ENCODE measurements at places on chromosomes 3 and 15. TPM values are rescaled to one million over a fixed set of nuclear protein-coding genes. Genes with fewer than 3 reads are reported as not detected.

ALDH1A3 gene
- total RNA-seq, result not detected

GRCh38 chr3:87625876-87626275, 349.5 kb upstream of the POU1F1 start:
- no peaks in the 10 kb centered on the region for H3K36me3 ChIP-seq
- no peaks in the 10 kb centered on the region for H3K4me1 ChIP-seq
- no peak for DNase-seq

DNA sequence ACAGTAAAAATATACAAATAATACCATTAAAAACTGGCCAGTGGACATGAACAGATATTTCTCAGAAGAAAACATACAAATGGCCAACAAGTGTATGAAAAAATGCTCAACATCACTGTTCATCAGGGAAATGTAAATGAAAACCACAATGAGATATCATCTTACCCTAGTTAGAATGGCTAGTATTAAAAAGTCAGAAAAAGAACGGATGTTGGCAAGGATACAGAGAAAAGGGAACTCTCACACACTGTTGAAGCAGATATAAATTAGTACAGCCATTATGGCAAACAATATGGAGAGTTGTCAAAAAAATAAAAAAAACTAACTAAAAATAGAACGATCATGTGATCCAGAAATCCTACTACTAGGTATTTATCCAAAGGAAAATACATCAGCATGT, 222.7 kb upstream of the NAALADL2 start:
- H3K36me3 ChIP-seq, result no peaks in the 10 kb centered on the region
- H3K27ac ChIP-seq, result no peak overlapping the region
- no peaks in the 10 kb centered on the region for H3K27me3 ChIP-seq
- DNase-seq, result no peak
- H3K4me1 ChIP-seq, result no peaks in the 10 kb centered on the region

ISLR gene
- total RNA-seq, result 49.6 TPM

GRCh38 chr3:192636517-192637444, 90.6 kb downstream of the FGF12 start:
- H3K4me1 ChIP-seq, result no peaks in the 10 kb centered on the region
- H3K36me3 ChIP-seq, result no peaks in the 10 kb centered on the region
- no peak overlapping the region for H3K27ac ChIP-seq
- peaks cover 9% of the 10 kb centered on the region for H3K27me3 ChIP-seq
- H3K4me3 ChIP-seq, result no peak overlapping the region

RBPMS2 gene
- total RNA-seq, result 1.8 TPM

SNX22 gene
- 0.27 TPM for total RNA-seq

- H3K4me1 ChIP-seq, result peaks cover 14% of the 10 kb centered on the region
- H3K4me3 ChIP-seq, result no peak overlapping the region
- no peak overlapping the region for H3K27ac ChIP-seq
- no peaks in the 10 kb centered on the region for H3K27me3 ChIP-seq
These were observed 99.2 kb upstream of the NUDT16 start for GRCh38 chr3:131282379-131282778.

DNA sequence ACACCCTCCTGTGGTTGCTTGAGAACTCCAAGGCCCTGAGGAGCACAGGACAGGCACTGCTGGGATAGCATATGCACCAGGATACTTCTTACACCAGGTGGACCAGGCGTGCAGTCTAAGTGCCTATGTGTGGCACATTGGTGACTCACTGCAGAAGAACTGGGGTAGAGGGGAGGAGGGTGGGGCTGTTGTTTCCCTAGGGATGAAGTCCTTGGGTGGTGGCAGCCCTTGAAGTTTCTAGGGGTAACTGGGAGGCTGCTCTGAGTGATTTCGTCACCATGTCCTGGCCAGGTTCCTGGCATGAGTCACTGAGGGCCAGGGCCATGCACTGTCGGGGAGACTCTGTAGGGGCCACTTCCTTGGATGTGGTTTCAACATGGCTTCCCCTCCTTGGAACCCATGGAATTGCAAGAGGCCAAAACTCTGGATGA, 15.9 kb downstream of the MYZAP start:
- peaks cover 13% of the 10 kb centered on the region for H3K4me1 ChIP-seq
- H3K27me3 ChIP-seq, result peaks cover 10% of the 10 kb centered on the region
- DNase-seq, result no peak
- H3K4me3 ChIP-seq, result no peak overlapping the region

OIP5 gene
- total RNA-seq, result 1.8 TPM

GRCh38 chr15:63712828-63713520, 115.8 kb downstream of the FBXL22 start:
- no peak overlapping the region for H3K4me3 ChIP-seq
- no peak for DNase-seq
- peaks cover 6% of the 10 kb centered on the region for H3K4me1 ChIP-seq
- no peak overlapping the region for H3K27ac ChIP-seq

ADCY5 gene
- total RNA-seq, result 8.0 TPM

GRCh38 chr15:95024351-95024750, 793.0 kb downstream of the MCTP2 start:
- no peak for DNase-seq
- H3K27ac ChIP-seq, result no peak overlapping the region
- no peak overlapping the region for H3K4me3 ChIP-seq
- peaks cover 3% of the 10 kb centered on the region for H3K36me3 ChIP-seq
- peaks cover 18% of the 10 kb centered on the region for H3K4me1 ChIP-seq

All from chondrocyte (in vitro differentiated cells).